ENCODE measurements at places on chromosomes 1 and 21.

- DNase-seq, result no peak
Measured at GRCh38 chr1:222618880-222619596, 1.1 kb downstream of the MIA3 start.

- no peak for DNase-seq
Measured at GRCh38 chr1:208709981-208710380, 465.8 kb upstream of the PLXNA2 start.

GRCh38 chr21:46158666-46159300, 3.4 kb upstream of the FTCD start:
- no peak for DNase-seq

DNA sequence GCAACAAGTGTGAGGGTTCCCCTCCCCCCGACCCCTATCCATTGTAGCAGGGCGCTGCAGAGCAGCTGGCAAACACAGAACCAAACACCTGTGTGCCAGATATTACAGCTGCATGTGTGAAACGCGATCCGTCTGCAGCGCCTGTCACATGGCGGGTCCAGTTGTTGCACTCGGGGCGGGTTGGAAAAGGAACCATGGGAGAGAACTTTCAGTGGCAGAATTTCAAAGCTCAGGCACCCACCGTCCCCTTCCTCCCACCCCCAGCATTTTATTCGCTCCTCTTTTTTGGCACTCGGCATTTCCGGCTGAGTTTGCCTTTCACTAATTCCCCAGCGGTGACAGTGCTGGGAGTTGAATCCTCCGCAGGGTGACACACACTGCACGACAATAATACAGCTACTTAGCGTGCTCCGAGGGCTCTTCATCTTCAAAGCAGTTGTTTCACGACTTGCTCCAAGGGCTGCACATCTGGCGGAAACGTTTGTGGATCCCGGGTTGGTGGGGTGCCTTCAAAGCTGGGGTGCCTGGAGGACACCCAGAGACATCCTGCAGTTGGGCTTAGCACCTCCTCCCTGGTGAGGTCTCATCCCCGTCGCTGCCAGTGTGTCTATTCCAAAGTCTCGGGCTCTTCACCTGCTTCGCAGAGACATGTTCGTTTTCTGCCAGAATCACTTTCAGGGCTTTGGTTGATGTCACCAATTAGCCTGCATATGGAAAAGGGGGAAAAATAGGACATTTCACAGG, 180.7 kb downstream of the ZBTB18 start:
- no peak for DNase-seq
